ENCODE measurements at places on chromosomes 4 and X.
A peak's percentile ranks its signal among the peaks of the same experiment; 100 is the strongest.

DNA sequence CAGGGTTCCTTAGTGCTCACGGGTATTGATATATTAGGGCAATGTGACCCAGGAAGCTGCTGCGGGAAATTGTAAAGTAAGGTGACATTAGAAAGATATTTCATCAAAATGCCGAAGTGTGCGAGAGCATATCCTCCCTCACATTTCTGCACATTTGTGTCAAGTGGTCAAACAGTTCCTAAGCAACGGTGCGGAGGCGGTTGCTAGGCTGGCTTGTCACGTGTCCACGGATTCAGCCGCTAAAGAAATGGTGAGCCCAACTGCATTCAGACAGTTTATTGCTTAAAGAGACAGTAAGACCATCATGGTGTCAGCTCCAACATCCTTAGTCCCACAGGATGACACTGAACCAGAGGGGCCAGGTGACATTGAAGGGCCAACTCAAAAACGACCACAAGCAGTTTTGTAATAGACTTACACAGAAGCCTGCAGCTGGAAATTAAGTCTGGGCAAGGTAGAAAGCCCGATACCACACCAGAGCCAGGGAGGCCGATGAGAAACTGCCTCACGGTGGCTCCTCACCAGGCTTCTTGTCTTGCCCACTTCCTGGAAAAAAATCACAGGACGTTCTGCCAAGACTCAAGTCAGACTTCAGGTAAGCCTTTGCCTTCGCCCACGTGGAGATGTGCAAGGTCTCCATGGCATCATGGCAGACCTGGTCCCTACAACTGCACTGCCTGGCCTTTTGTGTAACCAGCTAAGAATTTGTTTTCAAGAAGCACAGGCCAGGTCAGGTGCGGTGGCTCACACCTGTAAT lies 50.4 kb downstream of the USP11 start:
- DNase-seq = no peak

- no peak for DNase-seq
These were observed 140.9 kb upstream of the ANXA3 start for GRCh38 chr4:78410676-78411075.

GRCh38 chrX:53190363-53190960 lies 34.5 kb downstream of the KDM5C start:
- DNase-seq = no peak

GRCh38 chr4:4719436-4719835 lies 140.0 kb upstream of the MSX1 start:
- DNase-seq = no peak

GRCh38 chrX:152876931-152877840 lies 20.7 kb upstream of the ZNF185 start:
- DNase-seq = no peak

DNA sequence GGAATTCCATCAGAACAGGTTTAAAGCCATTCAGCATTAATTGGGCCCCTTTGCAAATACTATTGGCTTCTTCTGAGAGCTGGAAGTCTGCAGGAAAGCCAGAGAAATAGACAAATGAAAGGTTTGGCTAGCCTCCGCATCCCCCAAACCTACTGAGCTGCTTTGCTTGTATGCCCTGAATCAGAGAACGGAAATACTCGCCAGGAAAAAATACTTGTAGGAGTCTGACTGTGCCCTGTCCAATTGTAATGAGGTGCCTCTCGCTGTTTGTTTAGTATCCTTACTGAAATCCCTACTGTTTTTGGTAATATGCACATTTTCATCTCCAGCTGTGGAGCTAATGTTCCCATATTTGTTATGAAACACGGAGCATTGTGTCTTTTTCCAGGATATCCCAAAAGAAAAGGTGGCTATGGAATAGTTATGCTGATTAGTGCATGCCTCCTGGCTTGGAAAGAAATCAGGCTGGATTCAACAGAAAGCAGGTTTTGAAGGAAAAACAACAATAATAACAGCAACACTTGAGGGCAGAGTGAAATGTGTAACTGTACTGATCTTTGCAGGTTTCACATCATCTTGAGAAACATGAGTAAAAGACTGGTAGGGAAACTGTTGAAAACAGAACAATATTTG lies 50.7 kb upstream of the NLGN4X start:
- DNase-seq = no peak

DNA sequence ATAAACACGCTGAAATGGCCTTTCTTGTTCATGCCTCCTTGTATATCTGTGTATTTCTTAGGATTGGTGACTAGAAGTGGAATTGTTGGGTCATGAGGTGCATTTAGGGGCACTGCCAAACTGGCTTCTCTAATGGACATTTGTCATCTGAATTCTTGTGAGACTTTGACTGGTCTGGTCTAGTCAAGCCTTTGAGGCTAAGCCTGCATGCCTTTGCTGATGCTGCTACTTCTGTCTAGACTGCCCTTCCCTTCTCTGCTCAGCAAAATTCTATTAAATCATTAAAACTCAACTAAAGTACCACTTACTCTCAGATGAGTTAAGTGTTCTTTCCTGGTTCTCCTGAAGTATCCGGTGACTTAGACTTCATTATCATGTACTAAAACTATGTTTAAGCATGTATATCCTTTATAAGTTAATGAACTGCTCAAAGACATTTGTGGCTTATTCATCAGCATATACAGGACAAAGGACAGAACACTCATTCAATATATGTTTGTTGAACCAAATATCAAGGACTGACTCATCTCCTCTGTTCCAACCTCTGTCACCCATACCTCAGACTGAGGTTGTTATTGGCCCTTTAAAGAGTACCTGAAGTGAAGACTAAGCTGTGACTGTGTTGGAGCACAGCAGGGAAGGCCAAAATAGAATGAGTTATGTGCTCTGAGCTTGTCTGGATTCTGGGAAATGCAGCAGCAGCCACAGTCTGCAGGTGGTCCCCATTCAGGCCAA lies 9.0 kb downstream of the TCEAL1 start:
- no peak for DNase-seq

DNA sequence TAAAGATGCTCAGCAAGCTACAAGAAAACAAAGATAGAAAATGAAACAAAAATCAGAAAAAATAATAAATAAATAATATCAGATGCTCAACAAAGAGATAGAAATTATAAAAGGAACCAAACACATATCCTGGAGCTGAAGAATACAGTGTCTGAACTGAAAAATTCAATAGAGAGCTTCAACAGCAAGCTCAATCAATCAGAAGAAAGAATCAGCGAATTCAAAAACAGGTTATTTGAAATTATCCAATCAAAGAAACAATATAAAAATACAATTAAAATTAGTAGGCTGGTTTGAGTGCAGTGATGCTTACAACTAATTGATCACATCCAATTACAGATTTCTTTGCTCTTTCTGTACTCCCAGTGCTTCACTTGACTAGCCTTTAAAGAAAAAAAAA lies 40.8 kb upstream of the FOXR2 start:
- DNase-seq = no peak

GRCh38 chr4:152921284-152921683 lies 14.8 kb upstream of the FHDC1 start:
- DNase-seq = no peak

GRCh38 chrX:15973299-15973698 lies 118.7 kb upstream of the AP1S2 start:
- DNase-seq = peak; percentile 22

DNA sequence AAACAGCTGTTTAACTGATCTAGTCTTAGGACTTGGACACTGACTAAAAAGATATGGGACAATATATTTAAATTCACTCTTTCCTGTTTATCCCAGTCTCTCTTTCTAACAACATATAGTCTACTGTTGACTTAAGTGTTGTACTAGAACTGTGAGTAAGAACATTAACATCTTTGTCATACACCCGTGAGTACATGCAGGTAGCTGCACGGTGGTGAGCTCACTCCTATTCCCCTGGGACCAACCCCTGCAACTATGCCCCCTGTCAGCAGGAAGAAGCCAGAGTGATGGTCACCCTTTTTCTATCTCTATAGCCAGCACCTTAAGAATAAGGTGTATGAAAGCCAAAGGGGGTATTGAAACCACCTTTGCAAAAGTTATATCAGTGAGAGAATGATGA lies 17.6 kb downstream of the TBL1X start:
- DNase-seq = no peak

DNA sequence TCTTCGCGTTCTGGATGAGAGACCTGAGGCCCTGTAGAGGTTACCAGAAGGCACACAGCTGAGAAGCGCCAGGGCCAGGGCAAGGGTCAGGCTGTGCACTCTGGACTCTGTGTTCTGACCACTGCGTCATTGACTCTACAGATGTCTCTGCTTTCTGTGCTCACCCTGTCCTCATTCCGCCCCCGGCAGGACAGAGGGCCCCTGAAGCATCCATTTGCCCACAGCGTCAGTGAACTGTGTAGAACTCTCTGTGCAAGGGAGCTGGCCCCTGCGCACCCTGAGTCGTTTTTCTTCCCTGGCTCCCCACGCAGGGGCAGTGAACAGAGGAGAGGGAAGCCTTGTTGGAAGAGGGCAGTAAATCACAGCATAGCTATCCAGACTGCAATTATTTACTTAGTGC lies 6.1 kb upstream of the WAS start:
- DNase-seq = no peak

- DNase-seq = peak; percentile 60
These were observed 97.4 kb downstream of the PHKA2 start for GRCh38 chrX:18886344-18887161.

GRCh38 chr4:41319553-41319952 lies 62.8 kb downstream of the UCHL1 start:
- no peak for DNase-seq

- DNase-seq = no peak
These were observed 188.9 kb downstream of the FBXW7 start for GRCh38 chr4:152346979-152347378.

- no peak for DNase-seq
These were observed 215.4 kb downstream of the KDR start for GRCh38 chr4:54909961-54910360.

- DNase-seq = no peak
These were observed 118.2 kb upstream of the IQCM start for GRCh38 chr4:149933883-149934282.

GRCh38 chrX:111719426-111720210 lies 38.6 kb downstream of the ALG13 start:
- DNase-seq = no peak

- no peak for DNase-seq
These were observed 103.9 kb upstream of the MAOA start for GRCh38 chrX:43552156-43552555.

DNA sequence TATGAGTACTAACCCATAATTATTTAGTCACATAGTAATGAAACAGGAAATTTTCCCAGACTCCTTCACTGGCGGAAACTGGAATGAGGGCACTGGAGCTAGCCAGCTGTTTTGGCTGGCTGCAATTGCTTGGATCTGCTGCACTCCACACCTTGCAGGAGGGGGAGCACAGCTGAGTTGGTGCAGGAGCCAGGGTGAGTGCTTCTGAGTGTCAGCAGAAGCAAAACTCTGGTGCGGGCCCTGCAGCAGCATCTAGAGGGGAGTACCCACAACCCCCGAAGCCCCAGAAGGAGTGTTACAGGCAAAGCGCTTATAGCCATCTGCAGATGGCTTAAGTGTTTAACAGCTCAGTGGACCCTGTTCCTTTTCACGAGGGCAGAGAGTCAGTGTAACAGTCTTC lies 96.1 kb downstream of the RPA4 start:
- no peak for DNase-seq
